NCI-H1048 (cell line): ENCODE measurements at places on chromosomes 3 and 15.

DNA sequence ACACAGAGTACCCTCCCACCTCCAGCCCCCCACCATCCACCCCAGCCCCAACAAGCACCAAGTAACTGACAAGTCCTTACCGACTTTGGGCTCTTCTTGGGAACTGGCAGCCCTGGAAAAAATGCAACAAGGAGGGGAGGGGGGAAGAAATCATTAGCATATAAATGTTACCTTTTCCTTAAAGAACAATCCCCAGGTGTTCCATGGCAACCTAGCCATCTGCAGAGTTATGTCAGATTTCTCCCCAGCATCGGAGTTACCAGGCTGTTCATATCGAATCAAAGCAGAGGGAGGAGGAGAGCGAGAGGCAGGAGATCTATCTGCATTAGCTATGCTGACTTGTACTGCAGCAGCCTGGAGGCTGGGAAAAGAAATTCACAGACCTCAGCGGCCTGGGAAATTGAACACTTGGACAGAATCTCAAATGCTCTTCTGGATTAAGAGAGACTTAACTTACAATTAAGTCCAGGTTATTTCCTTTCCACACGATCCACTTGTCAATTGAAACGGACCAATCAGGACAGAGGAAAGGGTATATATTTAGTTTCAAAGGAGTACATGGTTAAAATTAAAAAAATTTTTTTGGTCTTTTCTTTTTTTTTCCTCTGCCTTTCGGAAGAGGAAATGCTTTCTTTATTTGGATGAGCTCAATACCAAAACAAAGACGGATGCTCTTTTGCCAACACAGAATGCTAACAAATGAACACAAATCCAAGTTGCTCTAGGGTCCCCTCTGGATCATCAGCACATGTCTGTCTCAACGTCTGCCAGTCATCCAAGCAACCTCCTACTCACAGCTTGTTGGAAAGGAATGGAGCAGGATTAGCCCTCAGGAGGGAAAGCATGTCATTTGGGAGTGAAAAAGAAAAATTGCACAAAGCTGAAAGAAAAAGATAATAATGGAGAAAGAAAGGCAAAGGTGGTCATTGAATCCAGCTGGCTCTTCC lies 637.1 kb downstream of the MAGI1 start:
- no peak for DNase-seq

DNA sequence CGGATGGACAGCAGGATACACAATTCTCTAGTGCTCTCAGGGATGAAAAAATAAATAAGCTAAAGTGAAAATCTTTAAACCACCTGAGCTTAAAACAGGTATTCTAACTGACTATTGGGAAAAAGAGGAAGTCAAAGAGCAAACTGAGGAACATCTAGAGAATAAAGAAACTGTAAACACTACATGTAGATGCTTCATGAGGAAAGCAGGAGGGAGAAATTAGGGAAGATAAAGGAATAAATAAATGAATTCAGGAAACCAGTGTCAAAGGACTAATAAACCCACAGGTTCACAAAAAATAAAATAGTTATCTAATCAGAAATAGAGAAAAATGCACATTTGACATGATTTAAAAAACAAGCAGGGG lies 525 bp upstream of the MCCC1 start:
- no peak for DNase-seq

DNA sequence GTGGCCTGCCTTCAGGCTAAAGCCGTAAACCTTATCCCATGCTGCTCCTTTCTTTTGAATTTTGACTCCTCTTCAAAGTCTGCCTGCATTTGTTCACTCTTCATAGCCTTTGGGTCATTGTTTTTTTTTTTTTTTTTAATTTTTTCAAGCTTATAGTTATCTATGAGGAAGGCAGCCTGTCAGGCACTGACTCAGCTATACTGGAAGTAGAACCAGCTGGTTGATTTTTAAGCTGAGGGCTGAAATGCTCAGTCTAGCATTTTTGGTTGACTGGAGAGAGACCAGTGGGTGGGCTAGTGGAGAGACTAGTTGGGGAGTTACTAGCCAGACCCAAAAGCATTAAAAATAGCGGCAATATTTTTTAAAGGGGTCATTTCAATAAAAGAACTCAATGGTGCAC lies 44.1 kb downstream of the C3orf20 start:
- no peak for DNase-seq

DNA sequence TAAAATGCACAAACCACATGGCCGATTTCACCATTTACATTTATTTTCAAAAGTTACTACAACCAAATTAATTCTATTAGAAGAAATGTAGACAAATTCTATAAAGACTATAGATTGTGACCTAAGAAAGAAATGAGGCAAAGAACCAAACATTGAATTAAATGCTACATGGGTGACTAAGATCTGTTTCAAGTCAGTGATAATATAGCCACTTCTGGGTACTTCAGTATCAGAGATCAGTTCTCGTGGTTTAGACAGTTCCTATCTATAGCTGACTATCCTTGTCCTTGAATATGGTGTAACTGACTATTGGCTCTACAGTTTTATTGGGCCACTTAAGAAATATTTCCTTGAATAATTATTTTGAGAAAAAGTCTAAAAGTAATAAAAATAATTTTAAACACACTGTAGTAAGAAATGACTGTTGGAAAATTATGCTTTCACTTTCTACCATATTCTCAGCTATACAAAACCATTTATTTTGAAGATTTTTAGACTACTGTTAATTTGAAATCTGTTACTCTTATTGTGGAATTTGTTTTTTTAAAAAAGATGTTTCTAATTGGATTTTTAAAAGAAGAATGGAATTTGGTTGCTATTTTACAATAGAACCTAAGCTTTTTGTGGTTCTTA lies 14.1 kb downstream of the KCNMB3 start:
- no peak for DNase-seq

GRCh38 chr15:60275624-60276023 lies 122.2 kb downstream of the ANXA2 start:
- DNase-seq: no peak

GRCh38 chr3:159252772-159253384 lies 451.0 kb downstream of the MFSD1 start:
- no peak for DNase-seq

DNA sequence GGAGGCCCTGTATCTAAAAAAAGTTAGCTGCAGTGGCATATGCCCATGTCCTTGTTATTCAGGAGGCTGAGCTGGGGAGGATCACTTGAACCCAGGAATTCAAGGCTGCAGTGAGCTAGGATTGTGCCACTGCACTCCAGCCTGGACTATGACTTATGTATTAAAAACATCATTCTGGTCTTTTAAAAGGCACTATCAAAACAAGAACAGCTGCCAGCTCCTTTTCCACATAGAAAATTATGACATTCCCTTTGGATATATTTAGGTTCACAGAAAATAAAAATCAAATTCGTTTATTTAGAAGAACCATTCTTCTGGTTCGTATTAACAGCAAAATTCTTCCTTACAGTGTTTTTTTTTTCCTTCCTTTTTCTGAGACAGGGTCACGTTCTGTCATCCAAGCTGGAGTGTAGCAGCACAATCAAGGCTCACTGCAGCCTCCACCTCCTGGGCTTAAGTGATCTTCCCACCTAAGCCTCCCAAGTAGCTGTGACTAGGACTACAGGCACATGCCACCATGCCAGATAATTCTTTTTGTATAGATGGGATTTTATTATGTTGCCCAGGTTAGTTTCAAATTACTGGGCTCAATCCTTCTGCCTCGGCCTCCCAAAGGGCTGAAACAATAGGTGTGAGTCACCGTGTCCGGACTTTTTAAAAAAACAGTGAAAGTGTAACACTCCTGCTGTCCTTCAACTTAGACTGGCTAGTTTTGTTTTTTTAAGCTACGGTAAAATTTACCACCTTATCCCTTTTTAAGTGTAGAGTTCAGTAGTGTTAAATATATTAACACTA lies 13.9 kb downstream of the ICE2 start:
- DNase-seq: no peak
